Hippocampal formation (tissue), 2 donors: ENCODE measurements at places on chromosomes 1 and 21.

DNA sequence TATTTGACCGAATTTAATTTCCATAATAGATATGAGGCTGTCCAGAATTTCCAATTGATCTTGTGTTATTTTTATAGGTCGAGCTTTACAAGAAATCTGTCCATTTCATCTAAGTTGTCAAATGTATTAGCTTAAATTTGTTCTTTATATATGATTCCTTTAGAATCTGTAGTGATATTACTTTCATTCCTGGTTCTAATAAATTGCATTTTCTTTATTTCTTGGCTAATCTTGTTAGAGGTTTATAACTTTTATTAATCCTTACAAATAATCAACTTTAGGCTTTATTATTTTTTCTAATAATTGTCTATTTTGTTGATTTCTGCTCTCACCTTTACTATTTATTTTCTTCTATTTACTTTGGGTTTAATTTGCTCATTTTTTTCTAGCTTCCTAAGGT, 14.0 kb downstream of the IFT25 start:
- no peak for DNase-seq

DNA sequence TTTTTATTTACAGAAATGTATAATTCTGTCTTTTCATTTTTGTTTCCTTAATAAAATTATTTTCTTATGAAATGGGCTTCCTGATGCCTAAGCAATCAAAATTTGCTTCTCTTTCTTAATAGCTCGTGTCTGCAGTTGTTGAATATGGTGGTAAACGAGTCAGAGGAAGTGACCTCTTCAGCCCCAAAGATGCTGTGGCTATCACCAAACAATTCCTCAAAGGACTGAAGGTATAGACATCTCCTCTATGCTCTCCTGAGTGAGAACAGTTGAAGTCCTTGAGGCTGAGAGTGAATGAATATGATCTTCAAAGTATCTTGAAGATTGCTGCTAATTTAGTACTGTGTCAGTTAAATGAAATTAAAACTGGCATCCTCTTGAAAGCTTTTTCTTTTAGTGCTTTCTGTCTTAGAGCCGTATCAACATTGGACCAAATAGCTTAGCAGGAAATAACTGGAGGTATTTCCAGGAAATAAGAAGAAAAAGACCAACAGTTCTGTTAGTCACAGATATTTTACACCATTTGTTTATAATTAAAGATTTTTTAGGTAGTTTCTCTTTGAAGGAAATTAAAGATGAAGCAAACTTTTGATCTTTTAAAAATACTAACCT, 24.7 kb downstream of the VPS45 start:
- no peak for DNase-seq

DNA sequence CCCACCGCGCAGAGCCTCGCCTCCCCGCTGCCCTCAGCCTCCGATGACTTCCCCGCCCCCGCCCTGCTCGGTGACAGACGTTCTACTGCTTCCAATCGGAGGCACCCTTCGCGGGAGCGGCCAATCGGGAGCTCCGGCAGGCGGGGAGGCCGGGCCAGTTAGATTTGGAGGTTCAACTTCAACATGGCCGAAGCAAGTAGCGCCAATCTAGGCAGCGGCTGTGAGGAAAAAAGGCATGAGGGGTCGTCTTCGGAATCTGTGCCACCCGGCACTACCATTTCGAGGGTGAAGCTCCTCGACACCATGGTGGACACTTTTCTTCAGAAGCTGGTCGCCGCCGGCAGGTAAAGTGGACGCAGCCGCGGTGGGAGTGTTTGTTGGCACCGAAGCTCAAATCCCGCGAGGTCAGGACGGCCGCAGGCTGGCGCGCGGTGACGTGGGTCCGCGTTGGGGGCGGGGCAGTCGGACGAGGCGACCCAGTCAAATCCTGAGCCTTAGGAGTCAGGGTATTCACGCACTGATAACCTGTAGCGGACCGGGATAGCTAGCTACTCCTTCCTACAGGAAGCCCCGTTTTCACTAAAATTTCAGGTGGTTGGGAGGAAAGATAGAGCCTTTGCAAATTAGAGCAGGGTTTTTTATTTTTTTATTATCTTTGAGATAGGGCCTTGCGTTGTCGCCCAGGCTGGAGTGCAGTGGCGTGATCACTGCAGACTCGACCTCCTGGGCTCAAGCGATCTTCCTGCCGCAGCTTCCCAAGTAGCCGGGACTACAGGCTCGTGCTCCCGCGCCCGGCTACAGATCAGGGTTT, at the start of gene PMF1:
Gene PMF1 (plus strand): TSS at position 175 of the 811 bp plus-strand sequence. CDS start 9 bp downstream, at position 184.
- peak; percentile 97 for DNase-seq

GRCh38 chr1:42322577-42322976, 12.5 kb downstream of the FOXJ3 start:
- no peak for DNase-seq

DNA sequence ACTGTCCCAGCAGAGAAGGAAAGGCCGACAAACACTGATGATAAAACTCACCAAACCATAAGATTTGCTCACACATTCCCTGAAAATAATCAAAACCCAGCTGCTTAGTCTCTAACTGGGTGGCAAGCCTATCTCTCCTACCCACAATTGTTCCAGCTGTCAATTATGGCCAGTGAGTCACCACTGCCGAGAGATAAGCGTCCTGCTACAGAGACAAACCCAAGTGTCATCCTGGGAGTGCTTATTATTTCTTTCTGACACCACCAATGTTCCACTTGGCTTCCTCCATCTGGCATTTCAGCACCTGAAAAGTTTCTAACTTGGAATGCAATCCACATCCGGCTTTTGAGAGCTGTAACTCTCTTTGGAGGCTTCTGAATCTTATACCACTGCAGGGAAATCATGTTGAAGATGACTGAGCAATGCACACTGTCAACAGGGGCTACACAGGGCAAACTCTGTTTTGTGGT, 51.5 kb upstream of the VAV3 start:
- DNase-seq, result no peak

DNA sequence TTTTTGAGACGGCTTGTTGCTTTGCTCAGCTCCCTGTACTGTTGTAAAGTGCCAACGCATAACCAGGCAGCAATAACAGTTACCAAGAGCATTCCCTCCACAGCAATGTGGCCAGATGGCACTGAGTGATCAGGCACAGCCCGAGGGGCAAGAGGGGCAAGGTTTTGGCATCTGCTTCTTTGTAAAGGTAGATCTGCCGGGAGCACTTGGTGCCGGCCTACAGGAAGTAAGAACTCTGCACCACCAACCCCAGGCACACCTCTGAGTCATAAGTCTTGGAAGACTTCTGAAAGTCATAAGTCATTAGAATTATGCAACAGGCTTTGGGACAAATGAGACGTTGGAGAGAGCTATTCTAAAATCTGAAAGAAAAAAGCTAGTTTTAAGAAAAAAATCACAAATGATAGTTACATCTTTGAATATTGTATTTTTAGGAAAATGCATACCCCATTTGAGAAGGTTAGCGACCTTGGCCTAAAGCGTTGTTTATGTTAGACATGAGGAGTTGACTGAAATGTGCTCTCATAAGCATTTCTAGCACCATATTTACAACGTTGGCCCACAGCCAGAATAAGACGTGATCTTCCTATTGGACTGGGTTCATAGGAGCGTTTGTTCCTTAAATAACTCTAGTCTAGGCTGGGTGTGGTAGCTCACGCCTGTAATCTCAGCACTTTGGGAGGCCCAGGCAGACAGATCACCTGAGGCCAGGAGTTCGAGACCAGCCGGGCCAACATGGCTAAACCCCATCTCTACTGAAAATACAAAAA, 37.7 kb upstream of the MAP10 start:
- DNase-seq, result no peak

GRCh38 chr1:205339717-205340116, 17.0 kb downstream of the KLHDC8A start:
- no peak for DNase-seq

GRCh38 chr1:58333511-58333910, 213.0 kb downstream of the OMA1 start:
- DNase-seq, result no peak

- no peak for DNase-seq
Measured at GRCh38 chr1:34695580-34695979, 59.3 kb upstream of the GJB5 start.

DNA sequence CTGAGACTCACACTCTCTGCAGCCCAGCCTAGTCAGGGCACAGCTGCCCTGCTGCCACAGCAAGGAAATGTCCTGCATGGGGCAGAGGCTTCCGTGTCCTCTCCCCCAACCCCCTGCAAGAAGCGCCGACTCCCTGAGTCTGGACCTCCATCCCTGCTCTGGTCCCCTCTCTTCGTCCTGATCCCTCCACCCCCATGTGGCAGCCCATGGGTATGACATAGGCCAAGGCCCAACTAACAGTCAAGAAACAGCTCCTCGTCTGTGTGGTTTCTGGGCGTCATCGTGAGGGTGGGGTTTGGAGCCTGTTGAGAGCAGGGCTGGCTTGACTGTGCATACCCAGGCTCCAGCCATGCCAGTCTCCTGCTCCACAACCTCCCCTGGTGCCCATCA, 19.5 kb downstream of the FAAH start:
- DNase-seq, result no peak

DNA sequence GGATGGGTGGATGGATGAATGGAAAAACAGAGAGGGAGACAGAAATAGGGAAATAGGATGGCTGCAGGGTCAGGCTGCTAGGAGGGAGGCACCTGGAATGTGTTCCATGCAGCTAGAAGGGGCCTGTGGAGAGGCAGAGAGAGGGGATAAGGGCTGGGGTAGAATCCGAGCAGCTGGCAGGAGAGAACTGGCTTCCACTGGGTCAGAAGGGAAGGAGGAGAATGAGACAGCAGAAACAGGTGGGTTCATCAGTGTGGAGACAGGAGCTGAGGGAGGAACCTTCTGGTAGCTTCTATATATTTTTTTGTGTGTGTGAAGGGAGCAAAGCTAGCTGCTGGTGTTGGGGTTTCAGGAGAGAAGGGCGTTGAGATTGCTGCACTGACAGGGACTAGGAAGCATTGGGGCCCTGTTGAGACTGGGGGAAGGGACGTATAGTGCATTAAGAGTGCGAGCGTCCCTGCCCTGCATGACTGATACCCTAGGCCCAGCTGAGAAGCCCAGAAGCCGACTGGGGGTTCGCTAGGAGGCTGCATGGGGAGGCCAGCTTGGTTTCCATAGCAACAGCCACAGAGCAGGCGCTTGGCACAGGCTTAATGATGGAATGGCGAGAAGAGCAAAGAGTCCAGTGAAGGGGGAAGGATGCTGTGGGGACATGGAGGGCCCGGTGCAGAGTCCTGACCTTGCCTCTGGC, 14.8 kb upstream of the KIF21B start:
- no peak for DNase-seq

- no peak for DNase-seq
Measured at GRCh38 chr1:87296206-87296605, 32.5 kb upstream of the LMO4 start.

DNA sequence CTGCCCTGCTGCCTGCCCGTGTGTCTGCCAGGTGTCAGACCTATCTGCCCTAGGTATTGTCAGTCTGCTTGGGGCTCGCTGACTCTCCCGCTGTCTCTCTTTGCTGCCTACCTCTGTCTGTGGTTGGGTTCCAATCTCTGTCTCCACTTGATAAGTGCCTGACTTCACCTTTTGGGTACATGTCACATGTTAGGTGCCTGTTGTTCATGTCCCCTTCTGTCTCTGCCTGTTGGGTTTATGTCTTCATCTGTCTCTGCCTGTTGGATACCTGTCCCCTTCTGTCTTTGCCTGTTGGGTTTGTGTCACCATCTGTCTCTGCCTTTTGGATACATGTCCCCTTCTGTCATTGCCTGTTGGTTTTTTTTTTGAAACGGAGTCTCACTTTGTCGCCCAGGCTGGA, 14.6 kb downstream of the RPS6KA1 start:
- DNase-seq, result no peak

DNA sequence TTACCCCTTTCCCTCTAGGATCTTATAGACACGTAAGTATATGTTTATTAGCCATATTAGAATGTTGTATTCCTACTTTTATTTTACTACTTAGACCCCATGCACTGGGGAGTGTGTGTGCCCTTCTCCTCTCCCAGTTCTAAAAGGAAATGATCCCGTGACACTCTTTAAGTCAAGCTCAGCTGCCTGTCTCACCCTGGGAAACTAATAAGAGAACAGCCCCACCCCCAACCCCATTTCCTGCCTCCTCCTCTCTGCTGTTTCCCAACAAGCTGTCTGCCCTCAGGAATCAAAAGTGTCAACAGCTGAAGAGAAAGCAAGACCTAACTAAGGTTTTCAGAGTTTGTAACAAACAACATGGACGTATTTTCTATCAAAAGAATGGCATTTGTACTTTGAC, 92.6 kb upstream of the VAV3 start:
- DNase-seq, result no peak

DNA sequence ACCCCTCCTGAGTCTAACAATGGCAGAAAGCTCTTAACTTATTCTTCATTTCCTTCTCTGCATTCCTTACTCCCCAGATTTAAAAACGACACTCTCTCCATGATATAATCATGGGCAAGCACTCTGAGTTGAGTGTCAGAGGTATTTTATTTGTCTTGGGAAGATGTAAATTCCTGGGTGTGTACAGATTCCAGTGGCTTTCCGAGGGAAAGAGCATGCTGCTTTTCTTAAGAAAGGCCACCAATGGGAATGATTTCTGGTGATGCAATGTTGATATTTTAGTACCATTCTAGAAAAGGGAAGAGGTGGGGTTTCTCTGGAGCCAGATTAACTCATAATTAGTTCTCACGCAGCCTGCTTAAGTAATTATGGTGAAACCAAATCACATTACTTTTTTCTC, 47.8 kb upstream of the BTG3 start:
- DNase-seq, result no peak

DNA sequence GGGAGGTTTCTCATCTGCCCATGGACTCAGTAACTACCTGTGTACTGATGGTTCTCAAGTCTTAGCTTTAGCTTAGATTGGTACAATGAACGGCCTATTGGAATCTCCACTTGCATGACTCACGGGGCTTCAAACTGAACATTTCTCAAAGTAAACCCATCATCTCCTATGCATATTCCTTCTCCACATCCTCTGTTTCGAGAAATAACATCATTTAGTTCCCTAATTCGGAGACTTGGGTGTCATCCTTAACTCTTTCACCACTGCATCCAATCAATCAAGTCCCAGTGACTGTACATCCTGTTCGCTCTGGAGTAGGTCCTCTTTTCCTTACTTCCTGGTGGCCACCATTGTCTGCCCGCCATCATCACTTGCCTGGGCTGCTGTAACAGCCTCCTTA, 55.8 kb downstream of the LGR6 start:
- DNase-seq, result no peak
